Mononuclear cell (primary cell): ENCODE measurements at places on chromosomes 12 and 14. TPM values are rescaled to one million over a fixed set of nuclear protein-coding genes. Genes with fewer than 3 reads are reported as not detected.

C12orf54 gene
- total RNA-seq = not detected

RPS6KL1 gene
- 3.4 TPM for total RNA-seq

NEK9 gene
- 33.3 TPM for total RNA-seq

TMPRSS12 gene
- total RNA-seq = not detected

CABP1 gene
- total RNA-seq = not detected

BHLHE41 gene
- total RNA-seq = 0.10 TPM

L2HGDH gene
- total RNA-seq = 1.2 TPM

CCDC196 gene
- total RNA-seq = not detected

TAS2R50 gene
- 0.31 TPM for total RNA-seq

OR4K5 gene
- not detected for total RNA-seq

JAG2 gene
- 0.42 TPM for total RNA-seq
